A549 treated with CORT108297 at 1 μM for 4 hours (cell line): ENCODE measurements at places on chromosomes 13 and 19. TPM values are rescaled to one million over a fixed set of nuclear protein-coding genes. Genes with fewer than 3 reads are reported as not detected.

Gene AMER2
- not detected in 5 replicates for total RNA-seq

Gene OLFM2
- total RNA-seq = 8.2 to 12.8 TPM (median 11.7 TPM) in 5 replicates

Gene YJU2
- total RNA-seq = 19.9 to 21.8 TPM (median 20.5 TPM) in 5 replicates

Gene ZNF581
- 36.6 to 52.1 TPM (median 49.2 TPM) in 5 replicates for total RNA-seq

Gene CALR3
- total RNA-seq = not detected in 5 replicates

Gene ZNF442
- total RNA-seq = not detected in 5 replicates

Gene VSTM2B
- 0.07 to 0.09 TPM in 2 of 5 replicates, not detected in the others for total RNA-seq

Gene NPHS1
- 0.32 to 0.84 TPM (median 0.46 TPM) in 5 replicates for total RNA-seq

Gene MISP3
- total RNA-seq = 1.8 to 5.3 TPM (median 4.0 TPM) in 5 replicates

Gene ZNF808
- total RNA-seq = 0.09 to 0.22 TPM (median 0.12 TPM) in 5 replicates

Gene NCAN
- total RNA-seq = 0.02 to 0.07 TPM (median 0.05 TPM) in 5 replicates

Gene BLVRB
- 238 to 368 TPM (median 325 TPM) in 5 replicates for total RNA-seq

Gene DNAAF3
- total RNA-seq = 4.5 to 6.9 TPM (median 6.2 TPM) in 5 replicates

Gene WTIP
- total RNA-seq = 22.6 to 35.1 TPM (median 33.4 TPM) in 5 replicates

Gene LMTK3
- total RNA-seq = 2.8 to 5.4 TPM (median 4.8 TPM) in 5 replicates

Gene SIGLEC8
- total RNA-seq = not detected in 5 replicates

Gene ZNF154
- total RNA-seq = not detected in 5 replicates

Gene SRRM5
- total RNA-seq = 0.65 to 1.3 TPM (median 0.76 TPM) in 5 replicates

Gene CEACAM3
- total RNA-seq = not detected in 5 replicates

Gene TEX101
- total RNA-seq = not detected in 5 replicates

Gene CCDC159
- total RNA-seq = 4.4 to 5.8 TPM (median 4.9 TPM) in 5 replicates

Gene TNFRSF19
- 2.8 to 3.6 TPM (median 3.2 TPM) in 5 replicates for total RNA-seq

Gene GPR12
- total RNA-seq = not detected in 5 replicates

Gene CCL25
- total RNA-seq = not detected in 5 replicates

Gene IFI30
- 12.6 to 24.1 TPM (median 14.9 TPM) in 5 replicates for total RNA-seq

Gene KEAP1
- 51.2 to 65.8 TPM (median 62.5 TPM) in 5 replicates for total RNA-seq

Gene ANKRD24
- 0.17 to 0.26 TPM (median 0.21 TPM) in 5 replicates for total RNA-seq

Gene KANK2
- 27.9 to 45.0 TPM (median 41.2 TPM) in 5 replicates for total RNA-seq

Gene KLC3
- total RNA-seq = 0.62 to 1.1 TPM (median 0.85 TPM) in 5 replicates

Gene PTGIR
- 0.08 to 0.22 TPM (median 0.09 TPM) in 3 of 5 replicates, not detected in the others for total RNA-seq

Gene LIM2
- not detected in 5 replicates for total RNA-seq

Gene ZNF787
- total RNA-seq = 25.4 to 52.9 TPM (median 48.0 TPM) in 5 replicates

Gene ARHGAP35
- total RNA-seq = 23.0 to 30.9 TPM (median 29.0 TPM) in 5 replicates

Gene CD70
- 13.2 to 28.7 TPM (median 26.0 TPM) in 5 replicates for total RNA-seq

Gene CEACAM7
- 0.10 to 0.22 TPM (median 0.12 TPM) in 3 of 5 replicates, not detected in the others for total RNA-seq

Gene KLK8
- not detected in 5 replicates for total RNA-seq

Gene SIGLEC10
- 0.05 TPM in 1 of 5 replicates, not detected in the others for total RNA-seq

Gene FGF21
- total RNA-seq = not detected in 5 replicates

Gene PRKCG
- 4.2 to 6.7 TPM (median 5.9 TPM) in 5 replicates for total RNA-seq

Gene ELSPBP1
- total RNA-seq = not detected in 5 replicates
